Left ventricle myocardium inferior (tissue), 1 donor: ENCODE measurements at places on chromosomes 2 and 18. TPM values are rescaled to one million over a fixed set of nuclear protein-coding genes. Genes with fewer than 3 reads are reported as not detected.

GRCh38 chr2:11855064-11855760, 108.8 kb downstream of the LPIN1 start:
- DNase-seq = no peak

DNA sequence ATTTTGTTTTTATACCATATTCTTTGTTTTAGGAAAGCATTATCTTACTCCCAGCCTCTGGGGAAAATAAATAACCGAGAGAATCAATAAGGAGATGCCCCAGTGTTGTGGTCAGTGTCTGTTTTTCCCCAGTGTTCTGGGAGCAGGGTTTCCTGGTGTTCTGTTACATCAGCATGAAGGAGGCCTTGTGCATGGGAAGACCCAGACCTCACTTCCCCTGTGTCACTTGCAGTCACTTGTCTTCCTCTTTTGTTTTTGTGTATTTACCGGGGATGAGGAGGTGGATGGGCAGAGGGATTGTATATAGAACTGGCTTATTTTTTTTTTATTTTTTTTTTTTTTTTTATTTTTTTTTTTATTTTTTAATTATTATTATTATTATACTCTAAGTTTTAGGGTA, 45.0 kb upstream of the MGAT5 start:
- no peak for DNase-seq

GRCh38 chr2:44315945-44316344, 40.7 kb downstream of the SLC3A1 start:
- no peak for DNase-seq

DNA sequence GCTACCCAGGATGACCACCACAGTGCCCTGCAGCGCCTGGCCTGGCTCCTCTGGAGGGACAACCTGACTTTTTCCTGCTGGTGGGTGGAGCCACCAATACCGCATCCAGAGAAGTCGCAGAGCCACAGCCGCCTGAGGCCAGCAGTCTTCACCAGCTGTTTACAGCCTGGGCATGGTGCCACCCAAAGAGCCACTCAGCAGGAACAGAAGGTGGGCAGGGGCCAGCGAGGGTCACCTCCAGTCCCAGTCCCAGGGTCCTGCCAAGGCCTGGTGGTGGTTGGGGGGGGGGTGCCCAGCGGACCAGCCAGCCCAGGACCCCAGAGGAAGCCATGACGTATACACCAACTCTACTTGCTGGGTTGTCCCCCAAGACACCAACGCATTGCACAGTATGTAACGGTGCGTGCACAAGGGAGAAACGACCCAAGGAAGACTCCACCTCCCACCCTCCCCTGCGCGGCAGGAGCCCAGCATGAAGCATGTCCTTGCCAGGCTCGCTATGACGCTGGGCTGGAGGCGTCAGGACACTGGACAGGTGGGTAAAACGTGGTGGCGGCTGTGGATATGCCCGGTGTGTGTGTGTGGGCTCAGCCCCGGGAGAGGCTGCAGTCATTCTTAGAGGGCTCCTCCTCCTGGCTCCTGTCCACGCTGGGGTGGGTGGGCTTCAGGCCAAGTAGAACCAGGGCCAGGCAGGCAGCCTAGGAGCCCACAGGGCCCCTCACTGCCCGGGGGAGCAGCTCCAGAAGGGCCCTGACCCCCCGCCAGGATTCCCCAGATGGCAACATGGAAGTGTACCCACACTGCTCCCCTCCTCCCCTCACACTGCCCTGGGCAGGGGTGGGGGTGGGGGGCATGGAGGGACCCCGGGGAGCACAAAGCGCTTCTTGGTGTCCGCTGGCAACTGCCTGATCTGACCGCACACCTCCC, 49.3 kb downstream of the HS6ST1 start:
- no peak for DNase-seq

- no peak for DNase-seq
Measured at GRCh38 chr2:231425811-231426703, 30.5 kb downstream of the B3GNT7 start.

DNA sequence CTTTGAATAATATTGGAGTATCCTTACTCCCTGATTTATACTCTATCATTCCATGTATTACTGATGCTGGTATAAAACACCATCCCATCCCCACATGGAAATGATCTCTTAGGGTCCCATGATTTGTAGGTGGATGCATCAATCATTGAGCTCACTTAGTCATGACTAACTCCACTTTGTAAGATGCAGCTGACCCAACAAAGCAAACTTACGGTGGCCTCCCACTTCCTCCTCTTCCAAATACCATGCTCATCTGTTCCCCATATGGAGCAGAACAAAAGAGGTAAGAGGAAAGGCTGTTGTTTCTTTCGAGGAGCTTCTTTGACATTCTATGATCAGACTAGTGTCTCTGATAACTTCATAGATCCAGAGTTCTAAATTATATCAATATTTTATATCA, 640.2 kb upstream of the SLC39A10 start:
- DNase-seq = no peak

DNA sequence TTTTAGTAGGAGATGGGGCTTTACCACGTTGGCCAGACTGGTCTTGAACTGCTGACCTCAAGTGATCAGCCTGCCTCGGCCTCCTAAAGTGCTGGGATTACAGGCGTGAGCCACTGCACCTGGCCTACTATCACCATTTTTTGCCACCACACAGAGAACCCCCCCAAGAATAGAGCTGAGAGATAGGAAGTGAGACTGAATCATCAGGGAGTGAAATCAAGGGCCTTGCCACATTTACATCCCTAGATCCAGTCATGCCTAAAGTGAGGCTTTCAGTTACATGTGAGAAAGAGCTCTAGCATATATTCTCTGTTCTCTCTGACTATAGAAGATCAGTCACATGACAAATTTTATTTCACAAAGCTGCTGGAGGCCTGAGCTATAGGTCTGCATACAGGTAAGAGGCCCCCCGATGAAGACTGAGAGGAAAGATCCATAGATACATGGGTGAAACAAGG, 28.0 kb upstream of the KCMF1 start:
- DNase-seq = no peak

DNA sequence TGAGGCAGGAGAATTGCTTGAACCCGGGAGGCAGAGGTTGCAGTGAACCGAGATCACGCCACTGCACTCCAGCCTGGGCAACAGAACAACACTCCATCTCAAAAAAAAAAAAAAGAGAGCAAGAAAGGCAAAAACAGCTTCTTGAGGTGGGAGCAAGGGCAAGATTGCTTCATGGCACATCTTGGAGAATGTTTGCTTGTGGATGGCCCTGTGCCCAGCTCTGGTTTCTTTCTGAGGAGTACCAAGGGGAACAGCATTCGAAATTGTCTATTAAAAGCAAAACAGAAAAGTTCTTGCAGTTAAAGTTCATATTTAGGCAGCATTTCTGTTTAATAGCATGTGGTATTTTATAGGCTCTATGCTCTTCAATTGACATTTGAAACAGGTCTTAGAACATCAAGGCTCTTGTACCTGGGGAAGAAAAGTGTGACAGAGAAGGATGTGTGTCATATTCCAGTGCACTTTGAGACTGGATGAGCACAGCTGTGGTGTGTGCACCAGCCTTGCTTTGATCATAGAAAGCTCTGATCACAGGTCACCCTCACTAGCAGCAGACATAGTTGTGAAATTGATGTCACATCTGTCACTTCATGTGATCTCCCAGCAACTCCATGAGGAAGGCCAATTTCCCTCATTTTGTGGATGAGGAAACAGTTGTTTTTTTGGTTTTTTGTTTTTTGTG, 154.3 kb downstream of the UXS1 start:
- no peak for DNase-seq

DNA sequence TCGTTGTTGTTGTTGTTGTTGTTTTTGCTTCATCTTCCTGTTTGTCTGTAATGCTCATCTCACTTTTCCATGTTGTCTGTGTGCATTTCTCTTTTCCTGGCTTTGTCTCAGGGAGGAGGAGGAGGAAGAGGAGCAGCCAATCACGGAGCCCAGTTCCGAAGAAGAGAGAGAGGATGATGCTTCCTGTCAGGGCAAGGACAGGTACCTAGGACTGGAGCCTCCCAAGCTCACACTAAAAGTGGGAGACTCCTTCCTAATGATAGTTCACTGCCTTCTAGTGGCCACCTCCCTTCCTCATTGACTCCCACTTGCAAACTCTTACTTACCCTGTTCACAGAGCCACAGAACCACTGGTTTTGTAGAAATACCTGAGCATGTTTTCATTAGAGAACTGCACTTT, 179.6 kb downstream of the TPGS2 start:
- no peak for DNase-seq

GRCh38 chr2:96953611-96953978, 32.8 kb downstream of the FAM178B start:
- DNase-seq = no peak

DNA sequence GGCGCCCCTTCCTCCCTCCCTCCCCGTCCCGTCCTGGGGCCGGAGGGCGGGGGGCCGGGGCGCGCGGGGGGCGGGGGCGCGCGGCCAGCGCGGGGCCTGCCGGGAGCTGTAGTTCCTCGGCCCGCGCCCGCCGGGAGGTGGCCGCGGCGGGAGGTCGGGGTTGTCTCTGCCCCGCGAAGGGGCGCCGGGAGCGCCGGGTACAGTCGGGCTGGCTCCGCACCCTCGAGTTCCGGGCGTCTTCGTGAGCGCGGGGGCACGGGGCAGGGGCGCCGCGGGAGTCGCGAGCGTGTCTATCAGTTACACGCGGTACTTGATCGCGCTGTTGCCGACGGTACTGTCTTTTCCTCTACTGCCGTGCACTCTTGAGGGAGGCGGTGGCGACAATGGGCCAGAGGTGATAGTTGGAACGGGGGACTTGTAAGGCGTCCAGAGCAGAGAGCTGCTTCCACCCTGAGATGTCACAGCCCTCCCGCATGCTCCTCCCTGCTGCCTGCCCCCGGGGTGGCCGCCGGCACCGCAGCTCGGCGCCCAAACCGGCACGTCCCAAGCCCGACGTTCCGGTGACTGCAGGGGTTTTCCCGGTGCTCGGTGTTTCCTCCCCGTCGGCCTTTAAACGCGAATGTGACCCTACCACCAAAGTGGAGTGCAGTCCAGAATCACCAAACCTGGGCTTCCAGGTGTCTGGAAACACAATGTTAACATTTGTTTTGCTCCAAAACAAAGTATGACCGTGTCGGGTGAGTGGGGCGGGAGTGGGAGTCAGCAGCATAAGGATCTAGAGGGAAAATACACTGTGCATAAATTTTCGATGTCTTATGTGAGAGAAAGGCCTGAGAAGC, at the start of gene PRKD3:
PRKD3 (minus strand) TSS at position 48 of the 839 bp plus-strand sequence. CDS start 8,309 bp downstream, outside the sequence.
- peak; percentile 49 for DNase-seq

DNA sequence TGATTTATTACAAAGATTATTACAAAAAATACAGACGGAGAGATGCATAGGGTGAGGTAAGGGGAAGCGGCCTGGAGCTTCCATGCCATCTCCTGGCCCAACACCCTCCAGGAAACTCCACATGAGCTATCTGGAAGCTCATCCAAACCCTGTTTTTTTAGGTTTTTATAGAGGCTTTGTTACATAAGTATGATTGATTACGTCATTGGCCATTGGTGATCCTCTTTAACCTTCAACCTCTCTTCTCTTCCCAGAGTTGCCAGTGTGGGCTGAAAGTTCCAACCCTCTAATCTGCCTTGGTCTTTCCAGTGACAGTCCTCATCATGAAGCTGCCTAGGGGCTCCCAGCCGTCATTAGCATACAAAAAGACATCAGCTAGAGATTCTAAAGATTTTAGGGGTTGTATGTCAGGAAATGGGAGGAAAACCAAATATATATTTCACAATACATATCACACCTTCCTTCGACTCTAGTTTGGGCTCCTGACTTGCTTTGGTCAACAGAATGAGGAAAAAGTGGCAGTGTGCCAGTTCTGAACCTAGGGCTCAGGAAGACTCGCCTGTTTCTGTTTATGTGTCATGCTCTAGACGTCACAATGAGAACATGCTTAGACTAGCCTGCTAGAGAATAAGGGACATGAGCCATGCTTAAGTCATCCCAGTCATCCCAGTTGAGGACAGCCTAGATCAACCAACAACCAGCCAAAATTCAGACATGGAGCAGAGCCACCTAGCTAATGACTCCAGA, 54.1 kb downstream of the ETAA1 start:
- no peak for DNase-seq

GRCh38 chr2:200592406-200593075, 6.7 kb downstream of the AOX1 start:
- DNase-seq = no peak

GRCh38 chr2:191351298-191351697, 106.1 kb downstream of the MYO1B start:
- DNase-seq = no peak

- no peak for DNase-seq
Measured at GRCh38 chr2:202653890-202654289, 19.1 kb downstream of the FAM117B start.

Gene PJVK
- total RNA-seq = 0.91 TPM

Gene PROKR1
- not detected for total RNA-seq

Gene ABHD1
- total RNA-seq = 3.5 TPM

Gene GLI2
- 2.4 TPM for total RNA-seq

Gene LDLRAD4
- total RNA-seq = 43.3 TPM

Gene TEKT4
- total RNA-seq = not detected

Gene KLHL14
- total RNA-seq = not detected

Gene CD8A
- total RNA-seq = 0.63 TPM
